Activated T-cell treated with anti-CD3 and anti-CD28 coated beads for 4 hours (primary cell): ENCODE measurements at places on chromosomes 3 and 15.

- DNase-seq = no peak
Measured at GRCh38 chr15:52076889-52077781, 35.4 kb downstream of the BCL2L10 start.

DNA sequence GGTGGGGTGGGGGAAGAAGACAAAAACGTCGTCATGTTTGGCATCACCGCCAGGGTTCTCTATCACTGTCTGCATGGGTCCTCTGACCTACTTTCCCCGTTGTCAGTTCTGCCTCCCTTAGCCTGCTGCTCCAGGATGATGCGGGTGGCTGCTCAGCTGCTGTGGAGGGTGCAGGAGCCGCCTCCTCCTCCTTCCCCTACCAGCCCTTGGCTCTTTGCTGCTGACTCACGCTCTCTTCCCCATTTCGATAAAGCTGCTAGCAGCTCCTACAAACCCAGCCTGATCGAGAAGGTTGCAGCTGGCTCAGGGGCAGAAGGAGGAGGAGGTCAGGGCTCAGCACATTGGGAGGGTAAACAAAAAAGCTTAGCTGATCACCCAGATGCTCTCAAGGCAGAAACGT, 49.5 kb upstream of the SEC13 start:
- DNase-seq = no peak

GRCh38 chr3:12393894-12394293, 90.4 kb upstream of the TSEN2 start:
- DNase-seq = no peak

GRCh38 chr3:47406762-47407149, 25.9 kb downstream of the PTPN23 start:
- no peak for DNase-seq

DNA sequence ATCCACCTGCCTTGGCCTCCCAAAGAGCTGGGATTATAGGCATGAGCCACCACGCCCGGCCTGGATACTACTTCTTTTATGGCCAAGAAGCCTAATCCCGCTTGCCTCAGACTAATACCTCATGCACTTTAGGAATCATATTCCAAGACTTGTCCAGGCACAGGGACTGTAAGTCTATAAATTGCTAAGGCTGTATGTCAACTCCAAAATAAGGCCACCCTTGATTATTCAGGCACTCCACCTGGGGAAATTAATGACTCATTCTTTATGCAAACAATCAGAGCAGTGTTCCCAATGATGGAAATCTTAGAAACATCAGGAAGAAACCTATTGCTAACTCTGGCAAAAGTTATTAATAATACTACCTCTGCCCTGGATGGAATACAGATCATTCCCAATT, 98.4 kb downstream of the ERC2 start:
- DNase-seq = no peak

DNA sequence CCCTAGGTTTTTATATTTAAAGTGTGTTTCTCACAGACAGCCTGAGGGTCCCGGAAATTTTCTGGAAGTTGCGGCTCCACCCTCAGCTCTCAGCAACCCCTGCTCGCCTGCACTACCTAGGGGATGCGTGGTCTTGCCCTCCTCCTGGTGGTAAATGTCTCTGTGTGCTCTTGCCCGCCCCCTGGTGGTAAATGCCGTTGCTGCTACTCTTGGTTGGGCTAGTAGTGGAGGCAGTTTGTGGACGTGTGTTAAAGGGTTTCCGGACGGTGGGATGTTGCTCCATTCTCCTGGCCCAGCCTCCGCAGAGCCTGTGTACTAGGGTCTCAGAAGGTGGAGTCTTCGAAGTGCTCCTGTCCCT, 27.4 kb downstream of the STOML1 start:
- peak; percentile 88 for DNase-seq

- DNase-seq = no peak
Measured at GRCh38 chr3:177330779-177331178, 133.5 kb upstream of the TBL1XR1 start.

GRCh38 chr15:31285772-31286261, 40.8 kb upstream of the KLF13 start:
- no peak for DNase-seq

GRCh38 chr3:135248213-135248612, 453.2 kb downstream of the EPHB1 start:
- DNase-seq = no peak

DNA sequence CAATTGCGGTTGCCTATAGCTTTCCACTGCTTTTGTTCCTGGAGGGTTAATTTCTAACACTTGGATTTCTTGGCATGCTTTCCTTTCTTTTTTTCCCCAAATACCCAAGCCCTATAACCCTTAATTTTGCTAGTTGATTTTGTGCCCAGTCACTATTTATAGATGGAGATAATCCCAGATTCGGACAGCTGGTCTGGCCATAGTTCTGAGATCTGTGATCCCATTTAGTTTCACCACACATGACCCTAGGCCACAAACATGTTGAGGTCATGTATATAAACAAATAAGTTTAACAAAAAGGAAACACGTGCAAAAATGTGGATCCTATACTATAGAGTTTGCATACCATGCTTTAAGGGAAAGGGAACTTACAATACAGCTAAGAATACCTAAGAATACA, 111.4 kb downstream of the ZMAT3 start:
- DNase-seq = no peak

DNA sequence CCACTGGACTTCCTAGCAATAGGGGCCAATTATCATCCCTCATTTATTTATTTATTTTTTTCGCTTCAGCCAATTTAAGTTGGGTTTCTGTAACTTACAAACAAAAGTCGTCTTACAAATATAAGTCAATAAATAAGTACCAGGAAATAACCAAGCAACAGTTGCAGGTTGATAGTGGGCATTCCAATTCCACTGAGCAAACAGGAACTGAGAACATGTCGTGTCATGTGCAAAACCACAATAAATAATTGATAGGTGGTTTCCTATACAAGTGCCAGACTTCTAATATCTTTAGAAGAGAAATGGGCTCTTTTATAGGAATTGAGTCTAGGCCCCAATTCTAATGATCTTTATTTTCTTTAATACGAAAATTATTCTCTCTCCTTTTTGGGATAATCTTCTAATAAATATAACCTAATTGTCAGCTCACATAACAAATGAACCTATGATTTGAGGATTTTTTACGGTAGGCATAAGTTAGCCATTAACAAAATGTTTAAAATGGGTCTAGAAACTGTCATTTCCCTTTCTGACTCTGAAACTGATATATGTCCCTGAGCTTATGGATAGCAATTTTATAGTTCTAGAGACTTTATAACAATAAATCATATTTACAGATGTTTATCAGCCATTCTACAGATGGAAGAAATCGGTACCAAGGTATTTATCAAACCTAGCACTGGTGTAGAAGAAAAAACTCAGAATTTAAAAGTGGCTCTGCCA, 571.8 kb downstream of the FOXP1 start:
- DNase-seq = no peak

DNA sequence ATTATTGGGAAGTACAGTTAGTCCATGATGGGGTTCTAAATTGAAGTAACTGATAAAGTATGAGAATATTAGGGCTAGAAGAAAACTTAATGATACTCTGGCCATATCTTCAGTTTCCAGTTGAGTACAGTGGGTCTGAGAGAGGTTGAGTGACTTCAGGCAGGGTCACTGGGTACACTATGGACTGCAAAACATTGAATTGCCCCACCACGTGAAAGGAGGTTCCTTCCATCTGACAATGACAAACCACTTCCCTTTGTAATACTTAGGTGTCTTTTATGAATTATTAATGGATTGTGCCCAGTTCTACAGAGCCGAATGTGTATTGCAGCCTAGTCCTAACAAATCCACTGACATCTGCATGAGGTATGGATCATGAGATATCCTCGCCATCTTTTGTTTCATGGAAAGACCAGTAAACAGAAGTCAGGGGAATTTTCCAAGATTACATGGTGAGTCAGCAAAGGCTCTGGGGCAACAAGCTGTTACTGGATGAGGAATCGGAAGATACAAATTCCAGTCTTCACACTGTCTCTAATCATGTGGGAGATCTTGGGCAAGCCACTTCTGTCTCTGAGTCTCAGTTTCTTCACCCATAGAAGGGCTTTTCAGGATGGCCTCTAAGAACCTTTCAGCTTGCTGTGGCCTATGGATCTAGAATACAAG, 66.5 kb upstream of the BCL6 start:
- DNase-seq = no peak

GRCh38 chr3:105611304-105612192, 244.8 kb downstream of the ALCAM start:
- no peak for DNase-seq

DNA sequence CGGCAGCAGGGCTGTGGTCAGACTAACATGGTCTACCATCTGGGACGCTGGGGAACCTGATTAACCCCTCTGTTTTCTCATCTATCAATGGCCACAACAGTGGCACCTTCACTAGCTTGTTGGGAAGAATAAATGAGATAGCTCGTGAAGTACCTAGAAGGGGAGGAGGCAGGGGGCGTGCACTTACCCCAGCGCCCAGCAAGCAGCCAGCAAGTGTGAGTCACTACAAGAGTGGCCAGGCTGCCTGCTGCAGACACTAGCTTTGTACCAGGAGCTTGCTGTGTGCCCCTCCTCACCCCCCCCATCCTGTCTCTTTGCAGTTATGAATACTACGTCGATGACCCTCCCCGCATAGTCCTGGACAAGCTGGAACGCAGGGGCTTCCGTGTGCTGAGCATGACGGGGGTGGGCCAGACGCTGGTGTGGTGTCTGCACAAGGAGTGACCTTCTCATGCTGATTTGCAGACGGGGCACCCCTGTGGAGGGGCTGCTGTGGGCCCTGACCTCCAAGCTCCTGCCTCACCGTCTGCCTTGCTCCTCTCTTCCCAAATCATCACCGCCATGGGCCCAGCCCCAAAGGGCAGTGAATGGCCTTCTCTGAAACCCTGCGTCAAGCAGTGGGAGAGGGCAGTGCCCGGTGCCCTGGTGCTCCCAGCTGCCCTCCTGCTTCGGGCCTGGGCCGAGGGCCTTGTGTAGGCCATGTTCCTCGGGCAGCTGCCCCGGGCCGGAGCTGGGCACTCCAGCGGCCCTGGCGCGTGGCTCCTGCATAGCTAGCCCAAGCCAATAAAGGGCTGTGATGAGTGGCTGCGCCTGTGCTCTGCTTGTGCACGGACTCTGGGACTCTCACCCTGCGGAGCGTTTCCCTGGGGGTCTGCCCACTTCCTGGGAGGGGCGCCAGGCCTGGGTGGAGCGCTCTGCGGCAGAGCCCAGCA, 2.6 kb upstream of the C15orf62 start:
- DNase-seq = no peak

DNA sequence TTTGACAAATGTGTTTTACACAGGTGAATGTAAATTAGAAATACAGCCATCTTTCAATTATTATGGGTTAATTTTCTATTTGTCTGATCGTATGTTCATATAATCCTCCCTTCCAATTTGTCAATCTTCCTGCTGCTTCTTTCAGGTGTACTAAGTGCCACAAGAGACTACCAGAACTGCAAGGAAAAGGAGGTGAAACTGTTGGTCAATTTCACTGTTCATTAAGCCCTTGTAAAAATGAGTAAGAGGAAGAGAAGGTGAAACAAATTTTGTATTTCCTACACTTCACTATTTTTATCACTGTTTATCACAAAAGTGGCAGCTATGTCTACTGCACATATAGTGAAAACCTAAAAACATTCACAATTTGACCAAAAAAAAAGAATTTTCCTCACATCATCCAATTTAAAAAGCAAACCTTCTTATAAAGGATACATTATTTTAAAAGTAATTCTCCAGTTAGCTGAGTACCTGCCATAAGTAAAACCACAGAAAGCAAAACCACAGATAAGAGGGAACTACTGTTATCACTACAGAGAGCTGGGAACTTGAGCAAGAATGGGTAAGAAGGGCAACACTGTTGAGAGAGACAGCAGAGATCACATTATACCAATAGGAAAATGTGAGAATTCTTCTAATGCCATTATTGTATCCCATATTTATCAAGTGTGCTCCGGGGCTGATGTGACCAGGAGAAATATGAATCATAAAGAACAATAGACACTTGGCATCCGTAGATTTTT, 163.0 kb downstream of the TBC1D5 start:
- DNase-seq = no peak

GRCh38 chr15:88636050-88636449, 2.8 kb upstream of the ISG20 start:
- peak; percentile 52 for DNase-seq

DNA sequence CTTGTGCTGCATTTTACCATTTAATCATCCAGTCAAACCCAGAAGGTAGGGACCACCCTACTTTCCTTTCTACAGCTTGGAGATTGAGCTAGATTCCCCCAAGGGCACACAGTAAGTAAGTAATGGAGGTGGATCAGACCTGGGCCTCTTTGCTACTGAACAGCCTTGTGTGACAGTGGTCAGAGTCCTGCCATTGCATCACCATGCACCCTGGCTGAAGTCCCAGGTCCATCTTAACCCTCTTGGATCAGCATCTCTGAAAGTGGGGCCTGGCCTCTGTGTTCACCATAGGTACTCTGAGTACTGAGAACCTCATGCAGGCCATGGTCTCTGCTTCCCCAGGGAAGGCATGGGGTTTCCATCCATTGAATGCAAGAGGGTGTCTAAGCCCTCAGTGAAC, 34.5 kb upstream of the ATP10A start:
- no peak for DNase-seq

DNA sequence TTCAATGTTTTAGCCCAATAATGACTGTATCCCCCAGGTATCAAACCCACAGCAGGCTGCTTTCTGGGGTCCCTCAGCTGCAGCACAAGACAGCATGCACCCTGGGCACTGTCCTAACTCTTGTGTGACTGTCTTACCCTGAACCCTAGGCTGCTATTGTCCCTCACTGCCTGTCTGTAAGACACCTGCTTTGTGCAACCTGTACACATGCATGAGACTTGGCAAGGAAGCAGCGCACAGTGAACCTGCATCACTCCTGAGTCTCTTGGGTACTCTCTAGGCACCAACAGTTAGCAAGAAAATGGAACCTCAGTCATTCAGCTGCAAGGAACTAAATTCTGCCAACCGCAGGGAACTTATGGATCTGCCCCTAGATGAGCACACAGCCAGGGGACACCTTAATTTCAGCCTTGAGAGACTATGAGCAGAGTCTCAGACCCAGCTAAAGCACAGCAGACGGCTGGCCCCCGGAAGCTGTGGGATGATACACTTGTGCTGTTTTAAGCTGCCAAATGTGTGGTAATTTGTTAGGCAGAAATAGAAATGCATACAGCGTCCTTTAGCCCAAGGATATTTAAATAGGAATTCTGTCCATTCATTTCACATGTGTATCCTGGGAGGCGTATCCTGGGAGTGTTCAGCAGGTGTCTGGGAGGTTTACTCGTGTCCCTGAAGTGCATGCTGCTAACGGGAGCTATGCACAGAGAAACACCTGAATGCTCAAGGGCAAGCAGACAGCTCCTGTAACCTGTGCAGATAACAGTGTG, 223.8 kb downstream of the KLF13 start:
- no peak for DNase-seq

DNA sequence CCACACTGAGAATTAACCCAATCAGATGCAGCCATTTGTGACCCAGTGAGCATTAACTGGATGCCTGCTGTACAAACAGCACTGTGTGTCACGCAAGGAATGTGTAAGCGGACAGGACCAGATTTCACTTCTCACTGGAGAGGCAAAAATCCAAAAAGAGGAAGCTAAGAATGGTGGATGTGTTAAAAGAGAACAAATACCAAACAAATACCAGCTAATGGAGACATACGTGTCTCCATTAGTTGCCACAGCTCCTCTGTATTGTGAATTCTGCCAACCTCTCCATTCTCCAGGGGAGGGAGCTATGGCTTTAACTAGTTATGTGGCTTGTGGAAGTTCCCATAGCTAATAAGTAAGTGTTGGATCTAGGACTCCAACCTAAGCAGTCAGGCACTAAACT, 2.6 kb downstream of the LTF start:
- no peak for DNase-seq

GRCh38 chr3:141051443-141052200, 475 bp downstream of the SPSB4 start:
- no peak for DNase-seq

- DNase-seq = no peak
Measured at GRCh38 chr3:184336547-184337398, 627 bp upstream of the FAM131A start.
